ENCODE measurements at places on chromosomes 3 and 15.

- no peak for DNase-seq
Observed at GRCh38 chr15:25173241-25174028, 218.6 kb downstream of the SNRPN start.

- DNase-seq = no peak
Observed at GRCh38 chr3:136142592-136142991, 53.5 kb downstream of the MSL2 start.

- no peak for DNase-seq
Observed at GRCh38 chr3:181791056-181791955, 79.6 kb downstream of the SOX2 start.

- DNase-seq = no peak
Observed at GRCh38 chr3:4052706-4053105, 250.5 kb upstream of the SETMAR start.

GRCh38 chr3:2896308-2896939, 213.8 kb downstream of the IL5RA start:
- DNase-seq = no peak

DNA sequence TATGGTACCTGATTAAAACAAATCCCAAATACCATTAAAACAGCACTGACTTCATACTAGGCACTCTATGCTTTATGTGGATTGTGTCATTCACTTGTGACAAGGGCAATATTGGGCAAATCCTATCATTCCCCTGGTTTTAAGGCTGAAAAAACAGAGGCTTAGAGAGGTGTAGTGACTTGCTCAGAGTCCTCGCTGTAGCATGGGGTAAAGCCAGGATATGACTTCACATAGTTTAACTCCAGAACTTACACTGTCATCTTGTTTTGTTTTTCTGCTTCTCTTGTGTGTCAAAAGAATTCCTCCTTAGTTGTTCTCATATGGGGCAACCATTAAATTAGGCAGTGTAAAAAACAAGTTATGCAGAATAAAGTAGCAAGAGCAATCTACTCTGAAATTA, 40.3 kb upstream of the ICE2 start:
- DNase-seq = no peak

DNA sequence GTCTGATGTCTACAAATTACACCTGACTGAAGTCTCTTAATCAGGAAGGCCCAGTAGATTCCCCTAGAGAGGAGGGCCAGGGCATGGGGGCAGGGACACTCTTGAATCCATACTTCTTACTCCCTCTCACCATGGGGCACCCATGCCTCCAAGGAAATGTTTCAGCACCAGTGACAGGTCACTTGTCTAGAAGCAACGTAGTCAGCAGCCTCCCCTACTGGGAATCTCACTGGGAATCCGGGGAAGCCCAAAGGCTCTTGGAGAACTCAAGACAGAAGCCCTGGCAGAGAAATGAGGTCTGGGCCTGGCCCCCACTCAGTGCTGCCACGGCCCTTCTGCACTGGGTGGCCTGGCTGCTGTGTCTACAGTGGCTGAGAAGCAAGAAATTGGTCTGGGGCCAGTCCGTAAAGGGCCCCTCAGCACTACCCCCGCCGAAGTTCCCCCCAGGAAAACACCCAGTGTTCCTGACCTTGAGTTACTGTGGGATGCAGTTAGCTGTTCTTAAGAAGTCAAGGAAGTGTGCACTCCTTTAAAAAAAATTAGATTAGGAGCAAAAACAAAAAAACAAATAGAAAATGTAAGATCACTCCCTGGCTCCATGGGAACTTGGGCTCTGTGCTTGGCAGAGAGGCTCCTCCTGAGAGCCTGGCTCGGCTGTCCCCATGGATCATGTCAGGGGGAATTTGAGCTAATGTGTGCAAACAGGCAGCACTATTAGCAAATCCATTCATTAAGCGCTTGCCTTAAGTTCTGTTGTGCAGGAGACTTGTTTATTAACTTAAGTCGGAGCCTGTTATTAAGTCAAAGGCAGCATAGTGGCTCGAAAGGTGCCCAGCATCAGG, 5.4 kb upstream of the LINGO1 start:
- no peak for DNase-seq

- DNase-seq = no peak
Observed at GRCh38 chr3:10653866-10654611, 148.7 kb upstream of the ATP2B2 start.

DNA sequence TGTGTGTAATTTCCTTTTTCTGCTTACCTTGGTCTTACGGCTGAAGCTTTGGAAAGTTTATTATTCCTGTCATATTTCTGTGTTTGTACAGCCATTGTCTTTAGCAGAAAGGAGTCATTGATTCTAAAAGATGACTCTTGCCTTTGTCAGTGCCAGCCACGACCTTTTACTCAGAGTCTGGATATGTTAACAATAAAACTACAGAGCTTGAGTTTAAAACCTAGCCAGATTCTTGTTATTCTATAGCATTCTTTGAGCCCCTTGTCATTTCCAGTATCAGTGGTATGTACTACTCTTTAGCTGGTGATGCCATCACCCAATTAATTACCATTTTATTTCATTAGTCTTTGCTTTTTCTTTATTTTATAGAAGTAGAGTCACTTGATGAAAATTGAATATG, 142.4 kb downstream of the TCF12 start:
- no peak for DNase-seq

- peak; percentile 64 for DNase-seq
Observed at GRCh38 chr15:80866936-80867335, 87.8 kb downstream of the CEMIP start.

GRCh38 chr3:122974764-122975162, 52.8 kb downstream of the SEMA5B start:
- peak; percentile 73 for DNase-seq

- DNase-seq = no peak
Observed at GRCh38 chr15:60964527-60964926, 264.6 kb downstream of the RORA start.

- peak; percentile 70 for DNase-seq
Observed at GRCh38 chr15:41795996-41796856, 21.9 kb downstream of the MAPKBP1 start.

DNA sequence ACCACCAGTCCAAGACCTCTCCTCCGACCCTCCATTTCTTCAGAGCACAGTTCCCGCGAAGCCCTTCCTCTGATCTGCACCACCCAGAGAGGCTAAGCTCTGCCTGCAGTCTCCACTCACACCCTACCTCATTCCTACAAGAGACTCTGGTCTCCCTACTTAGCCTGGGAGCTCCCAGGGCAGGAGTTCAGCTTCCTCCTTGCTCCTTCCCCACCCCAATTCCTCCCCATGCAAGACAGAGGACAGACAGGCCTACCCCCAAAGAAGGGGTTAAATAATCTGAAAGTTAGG, 12.6 kb upstream of the VIPR1 start:
- DNase-seq = no peak

DNA sequence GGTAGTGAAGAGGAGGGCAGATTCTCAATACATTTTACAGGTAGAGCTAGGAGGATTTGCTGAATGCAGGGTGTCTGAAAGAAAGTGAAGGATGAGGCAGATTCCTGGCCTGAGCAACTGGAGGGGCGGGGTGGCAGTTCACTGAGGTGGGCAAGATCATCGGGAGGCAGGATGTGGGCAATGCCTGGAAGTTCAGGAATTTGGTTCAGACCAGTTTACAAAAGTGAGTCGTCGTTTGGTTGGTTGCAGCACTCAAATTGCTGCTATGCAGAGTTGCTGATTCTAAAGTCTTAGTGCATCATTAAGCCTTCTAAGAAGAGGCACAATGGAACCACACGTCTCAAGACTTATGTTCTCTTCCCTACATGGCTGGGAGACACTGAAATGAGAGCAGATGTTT, 134.0 kb downstream of the MFSD1 start:
- DNase-seq = no peak

DNA sequence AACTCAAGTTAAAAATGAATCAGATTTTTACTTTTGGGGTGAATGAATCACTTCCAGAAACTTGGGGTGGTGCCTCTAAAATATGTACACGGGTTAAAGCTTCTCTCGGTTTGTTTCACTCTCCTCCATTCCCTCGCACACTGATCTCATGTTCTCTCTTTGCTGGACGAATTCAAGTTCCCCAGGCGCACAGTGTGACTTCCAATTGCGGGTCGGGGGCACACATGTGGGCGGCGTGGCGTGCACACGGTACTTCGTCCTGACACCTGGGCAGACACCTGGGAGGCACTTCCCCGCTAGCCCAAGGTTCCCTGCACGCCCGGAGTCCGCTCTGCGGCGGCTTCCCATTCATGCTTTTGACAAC, 692 bp downstream of the SCAANT1 start:
- DNase-seq = no peak

DNA sequence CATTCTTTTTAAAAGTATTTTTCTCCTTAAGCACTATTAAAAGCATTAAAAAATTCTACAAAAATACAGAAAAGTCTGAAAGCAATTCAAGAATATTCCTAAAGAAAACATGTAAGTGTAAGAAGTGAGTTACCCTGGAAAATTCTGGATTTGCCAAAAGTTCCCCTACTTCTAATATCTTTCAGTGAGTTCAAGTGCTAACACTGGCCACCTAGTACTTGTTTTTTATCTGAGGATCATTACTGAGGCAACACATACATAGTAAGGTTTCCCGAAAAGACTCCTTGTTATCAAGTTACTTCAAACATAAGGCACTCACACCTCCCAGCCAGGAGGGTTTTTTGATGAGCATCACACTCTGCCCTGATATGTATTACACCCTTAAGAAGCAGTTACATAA, 158.4 kb downstream of the TIGIT start:
- DNase-seq = no peak

DNA sequence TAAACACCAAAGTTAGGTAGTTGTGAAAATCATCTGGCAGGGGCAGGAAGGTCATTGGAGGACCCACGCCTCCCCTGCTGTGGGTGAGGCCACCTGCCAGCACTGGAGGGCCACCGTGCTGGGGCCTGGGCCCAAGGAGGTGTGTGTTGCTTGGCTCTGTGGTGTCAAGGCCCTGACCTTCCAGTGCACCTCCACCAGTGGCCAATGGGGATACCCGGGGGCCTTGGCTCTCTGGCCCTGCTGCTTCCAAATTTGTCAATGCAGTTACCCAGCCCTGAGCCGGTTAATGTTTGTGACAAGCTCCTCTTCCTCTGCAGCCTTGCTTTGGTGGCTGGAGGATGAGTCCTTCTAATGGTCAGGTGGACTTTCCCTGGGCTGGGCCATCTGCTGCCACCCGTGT, 150.2 kb downstream of the KLF13 start:
- no peak for DNase-seq

DNA sequence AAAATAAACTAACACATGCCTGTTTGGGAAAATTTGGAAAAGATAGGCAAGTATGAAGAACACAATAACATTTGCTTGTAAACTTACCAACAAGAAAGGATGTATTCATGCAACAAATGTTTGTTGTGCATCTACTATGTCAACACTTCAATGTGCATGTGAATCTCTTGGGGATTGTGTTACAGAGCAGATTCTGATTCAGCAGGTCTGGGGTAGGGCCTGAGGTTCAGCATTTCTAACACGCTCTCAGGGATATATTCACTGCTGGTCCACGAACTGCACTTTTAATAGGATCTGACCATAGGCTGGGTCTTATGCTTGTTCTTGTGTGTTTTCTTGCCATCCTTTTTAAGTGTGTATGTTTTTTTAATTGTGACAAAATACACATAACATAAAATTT, 11.8 kb downstream of the GPD1L start:
- no peak for DNase-seq

- no peak for DNase-seq
Observed at GRCh38 chr3:54307566-54308180, 185.3 kb downstream of the CACNA2D3 start.

GRCh38 chr3:142021127-142021526, 128.2 kb downstream of the TFDP2 start:
- peak; percentile 6 for DNase-seq

GRCh38 chr3:52046186-52046901, 10.0 kb downstream of the DUSP7 start:
- no peak for DNase-seq

- DNase-seq = no peak
Observed at GRCh38 chr3:116417151-116417550, 28.1 kb downstream of the LSAMP start.

GRCh38 chr3:147381596-147381995, 24.7 kb downstream of the ZIC4 start:
- DNase-seq = no peak

DNA sequence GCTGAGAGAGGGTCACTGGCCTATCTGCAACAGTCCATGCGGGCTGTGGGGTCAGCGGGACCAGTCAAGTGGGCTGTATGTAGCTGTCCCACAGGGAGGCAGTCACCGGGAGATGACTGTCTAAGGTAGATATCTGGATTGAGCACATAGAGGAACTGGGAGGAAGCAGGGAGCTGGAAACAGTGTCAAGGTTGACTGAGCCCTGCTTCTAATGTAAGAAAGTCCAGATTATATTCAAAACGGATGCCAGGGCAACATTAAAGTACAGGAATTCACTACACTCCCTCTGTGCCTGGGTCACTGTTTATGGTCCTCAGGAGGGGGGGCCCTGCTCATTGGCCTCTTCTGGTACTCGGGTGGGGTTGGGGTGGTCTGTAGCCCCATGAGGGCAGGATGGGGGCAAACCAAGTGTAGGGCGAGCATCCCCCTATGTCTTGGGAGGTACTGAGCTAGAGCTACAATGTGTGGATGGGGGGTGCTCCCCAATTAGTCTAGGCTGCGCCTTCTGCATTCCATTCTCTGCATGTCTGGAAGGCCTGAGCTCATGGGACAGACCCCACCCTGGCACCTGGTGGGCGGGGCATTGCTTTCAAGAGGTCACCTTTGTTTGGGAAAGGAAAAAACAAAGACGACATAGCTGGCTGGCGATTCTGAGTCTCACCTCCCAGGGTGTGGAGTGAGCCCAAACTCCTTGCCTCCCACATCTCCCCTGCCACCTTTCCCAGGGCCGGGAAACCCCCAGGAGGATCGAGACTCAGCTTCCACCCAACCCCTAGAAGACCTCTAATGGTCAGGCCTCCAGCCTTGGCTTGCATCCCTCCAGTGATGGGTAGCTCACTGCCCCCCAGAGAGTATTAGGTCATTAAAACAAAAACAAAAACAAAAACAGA, 45.1 kb upstream of the C15orf39 start:
- no peak for DNase-seq

DNA sequence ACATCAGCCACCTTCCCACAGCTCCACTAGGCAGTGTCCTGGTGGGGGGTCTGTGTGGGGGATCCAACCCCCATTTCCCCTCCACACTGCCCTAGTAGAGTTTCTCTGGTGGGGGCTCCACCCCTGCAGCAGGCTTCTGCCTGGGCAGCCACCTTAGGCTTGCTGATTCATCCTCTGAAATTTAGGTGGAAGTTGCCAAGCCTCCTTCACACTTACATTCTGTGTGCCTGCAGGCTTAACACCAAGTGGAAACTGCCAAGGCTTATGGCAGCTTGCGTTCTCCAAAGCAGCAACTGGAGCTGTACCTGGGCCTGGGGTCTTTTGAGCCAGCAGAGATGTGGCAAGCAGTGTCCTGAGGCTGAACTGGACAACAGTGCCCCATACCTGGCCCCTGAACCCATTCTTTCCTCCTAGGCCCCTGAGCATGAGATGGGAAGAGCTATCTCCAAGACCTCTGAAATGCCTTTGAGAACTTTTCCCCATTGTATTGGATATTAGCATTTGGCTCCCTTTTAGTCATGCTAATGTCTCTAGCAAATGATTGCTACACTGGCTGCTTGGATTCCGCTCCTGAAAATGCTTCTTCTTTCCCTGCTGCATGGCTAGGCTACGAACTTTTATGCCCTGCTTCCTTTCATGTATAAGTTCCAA, 32.5 kb downstream of the CPN2 start:
- no peak for DNase-seq

GRCh38 chr15:55151631-55152030, 45.1 kb downstream of the RSL24D1 start:
- no peak for DNase-seq

- no peak for DNase-seq
Observed at GRCh38 chr3:42095540-42095939, 4.4 kb downstream of the TRAK1 start.

Measured in cardiac muscle cell (in vitro differentiated cells and primary cell).